ENCODE measurements at places on chromosomes 6 and 20. TPM values are rescaled to one million over a fixed set of nuclear protein-coding genes. Genes with fewer than 3 reads are reported as not detected.

Gene ENPP4
- 11.5 TPM for total RNA-seq

Gene MAS1
- total RNA-seq, result not detected

GRCh38 chr6:111524735-111525134 lies 41.7 kb upstream of the REV3L start:
- no peak for DNase-seq
- no peak overlapping the region for H3K27ac ChIP-seq
- peaks cover 12% of the 10 kb centered on the region for H3K4me1 ChIP-seq
- no peaks in the 10 kb centered on the region for H3K27me3 ChIP-seq

- no peak for DNase-seq
- no peak overlapping the region for H3K27ac ChIP-seq
- no peak overlapping the region for H3K4me3 ChIP-seq
- peaks cover 2% of the 10 kb centered on the region for H3K36me3 ChIP-seq
- no peaks in the 10 kb centered on the region for H3K27me3 ChIP-seq
Measured at GRCh38 chr20:53001498-53002301, 29.5 kb downstream of the TSHZ2 start.

- H3K27me3 ChIP-seq, result no peaks in the 10 kb centered on the region
- no peak overlapping the region for H3K27ac ChIP-seq
- H3K4me3 ChIP-seq, result no peak overlapping the region
- no peaks in the 10 kb centered on the region for H3K36me3 ChIP-seq
- no peak for DNase-seq
Measured at GRCh38 chr20:63432577-63433325, 39.7 kb downstream of the KCNQ2 start.
